Mucosa of descending colon (tissue), 3 donors: ENCODE measurements at places on chromosomes 3 and 15.

GRCh38 chr3:159882367-159882766 lies 106.3 kb upstream of the IL12A start:
- DNase-seq: no peak

DNA sequence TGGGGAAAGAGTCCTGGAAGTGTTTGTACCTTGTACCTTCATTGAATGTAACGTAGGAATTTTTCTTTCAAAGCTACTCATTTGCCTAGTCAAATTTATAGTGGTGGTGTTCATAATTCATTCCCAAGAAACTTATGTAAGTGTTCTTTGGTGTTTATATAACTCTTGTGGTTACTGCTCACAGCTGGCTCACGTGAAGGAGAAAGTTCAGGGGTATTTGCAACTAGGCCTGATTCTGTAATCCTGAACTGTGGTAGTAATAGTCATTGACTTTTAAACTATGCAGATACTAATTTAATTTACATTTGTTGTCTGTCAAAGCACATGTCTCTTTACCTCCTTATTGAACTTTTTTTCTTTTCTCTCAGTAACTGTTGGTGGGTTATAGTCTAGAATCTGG lies 50.5 kb upstream of the TEX264 start:
- no peak for DNase-seq

DNA sequence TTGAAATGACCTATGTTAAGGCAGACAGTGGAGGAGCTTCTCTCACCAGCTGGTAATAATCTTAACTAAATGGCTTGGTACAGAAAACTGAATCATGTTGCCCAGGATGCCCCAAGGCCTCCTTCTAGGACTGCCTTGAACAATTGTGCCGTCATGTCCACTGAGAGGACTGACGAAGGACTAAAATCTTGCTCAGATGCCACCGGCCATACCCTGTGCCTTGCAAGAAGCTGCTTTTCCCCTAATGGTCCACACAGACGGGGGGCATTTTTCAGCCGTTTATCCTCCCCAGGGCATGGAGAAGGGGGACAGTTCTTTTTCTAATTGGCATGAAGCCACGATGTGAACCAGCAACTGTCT lies 1.8 kb upstream of the CP start:
- no peak for DNase-seq

- DNase-seq: no peak
Observed at GRCh38 chr3:12831301-12831866, 10.0 kb downstream of the RPL32 start.

DNA sequence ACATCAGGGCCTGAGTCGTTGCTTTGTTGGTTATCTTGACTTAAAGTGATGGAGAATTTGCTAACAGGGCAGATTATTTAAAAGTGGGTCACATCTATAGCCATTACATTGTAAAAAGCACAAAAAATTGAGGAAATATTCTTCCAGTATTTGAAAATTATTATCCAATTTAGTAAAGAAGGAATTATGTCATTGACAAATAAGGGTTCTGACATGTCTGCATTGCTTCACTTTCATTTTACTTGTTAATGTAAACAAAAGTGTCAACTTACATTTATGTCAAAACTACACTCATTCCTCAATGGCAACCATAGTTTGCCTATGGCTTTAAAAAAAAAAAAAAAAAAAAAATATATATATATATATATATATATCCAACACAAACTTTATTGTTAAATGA lies 3.4 kb upstream of the PARP14 start:
- DNase-seq: no peak
